ENCODE measurements at places on chromosomes 5 and 9.
A peak's percentile ranks its signal among the peaks of the same experiment; 100 is the strongest.

- DNase-seq: no peak
Observed at GRCh38 chr9:76101491-76101890, 211.0 kb downstream of the PCSK5 start.

DNA sequence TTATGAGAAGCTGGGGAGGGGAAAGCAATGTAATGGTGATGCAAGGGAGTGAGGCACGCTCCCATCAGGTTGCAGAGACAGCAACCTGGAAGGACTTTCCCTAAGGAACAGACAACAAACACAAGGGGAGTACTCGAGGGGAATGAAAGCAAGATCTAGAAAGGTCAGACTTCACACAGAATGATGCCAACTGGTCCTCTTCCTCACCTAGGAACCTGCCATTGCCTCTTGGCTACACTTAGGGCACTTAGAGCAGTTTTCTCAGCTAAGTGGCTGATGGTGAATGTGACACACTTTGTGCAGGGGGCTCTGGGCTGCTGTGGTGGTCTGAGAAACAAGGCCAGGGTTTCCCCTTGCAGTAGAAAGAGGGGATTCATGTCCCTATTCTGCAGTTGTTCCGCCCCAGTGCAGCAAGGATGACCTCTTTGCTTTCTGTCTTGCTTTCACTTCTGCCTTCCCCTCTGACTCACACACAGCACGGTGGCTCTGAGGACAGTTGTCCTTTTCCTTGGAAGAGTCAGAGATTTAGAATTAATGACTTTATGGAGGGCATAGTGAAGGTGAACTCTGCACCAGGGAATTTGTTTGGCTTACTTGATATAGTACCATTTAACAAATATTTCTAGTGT lies 394.0 kb upstream of the KLF4 start:
- DNase-seq: peak; percentile 57

- DNase-seq: no peak
Observed at GRCh38 chr5:84628918-84629317, 244.2 kb upstream of the EDIL3 start.

GRCh38 chr5:150613991-150614660 lies 26.3 kb upstream of the SYNPO start:
- no peak for DNase-seq

DNA sequence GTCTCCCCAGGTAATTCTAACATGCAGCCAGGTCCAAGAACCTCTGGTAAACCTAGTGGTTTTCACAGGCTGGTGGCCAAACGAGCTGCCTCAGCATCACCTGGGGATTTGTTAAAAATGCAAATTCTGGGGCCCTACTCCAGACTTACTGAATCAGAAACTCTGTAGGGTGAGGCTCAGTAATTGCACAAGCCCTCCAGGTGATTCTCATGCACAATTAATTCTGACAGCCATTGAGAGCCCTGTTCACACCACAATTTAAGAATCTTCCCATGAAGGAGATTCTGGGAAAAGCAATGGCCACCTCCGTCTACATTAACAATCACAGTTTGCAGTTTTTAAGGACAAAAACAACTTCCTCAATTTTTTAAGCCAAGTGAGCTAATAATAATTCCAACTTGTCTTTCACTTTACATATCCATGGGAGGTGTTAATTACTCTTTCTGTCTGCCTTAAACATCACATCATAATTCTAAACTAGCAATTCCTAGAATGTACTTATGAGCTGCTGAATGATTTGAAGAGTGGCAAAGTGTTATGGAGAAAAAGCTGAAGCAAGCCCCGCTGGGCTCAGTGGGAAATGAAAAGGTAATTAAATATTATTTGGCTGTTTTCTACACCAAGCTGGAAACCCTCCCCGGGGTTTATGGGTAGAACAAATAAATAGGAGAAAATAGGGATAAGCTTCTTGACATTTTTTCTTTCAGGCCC lies 70.0 kb downstream of the GLDC start:
- no peak for DNase-seq

DNA sequence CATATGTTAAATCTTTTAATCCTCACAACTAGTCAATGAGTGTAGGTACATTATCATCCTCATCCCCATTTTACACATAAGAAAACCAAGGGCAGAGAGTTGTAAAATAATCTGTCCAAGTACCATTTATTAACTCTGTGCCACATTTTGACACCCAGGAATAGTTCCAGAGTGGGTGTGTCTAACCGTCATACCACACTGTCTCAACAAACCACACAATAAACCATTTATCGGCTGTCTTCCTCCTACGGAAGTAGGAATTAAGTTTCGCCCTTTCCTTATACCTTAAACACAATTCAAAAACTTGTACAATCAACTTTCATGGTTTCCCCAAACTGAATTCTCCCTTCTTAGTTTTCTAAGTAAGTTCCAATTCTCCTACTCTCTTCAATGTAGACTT lies 11.4 kb downstream of the AP3B1 start:
- DNase-seq: no peak

GRCh38 chr5:17229313-17229712 lies 11.9 kb downstream of the BASP1 start:
- DNase-seq: no peak

GRCh38 chr5:78127875-78128274 lies 166.6 kb downstream of the AP3B1 start:
- DNase-seq: no peak

DNA sequence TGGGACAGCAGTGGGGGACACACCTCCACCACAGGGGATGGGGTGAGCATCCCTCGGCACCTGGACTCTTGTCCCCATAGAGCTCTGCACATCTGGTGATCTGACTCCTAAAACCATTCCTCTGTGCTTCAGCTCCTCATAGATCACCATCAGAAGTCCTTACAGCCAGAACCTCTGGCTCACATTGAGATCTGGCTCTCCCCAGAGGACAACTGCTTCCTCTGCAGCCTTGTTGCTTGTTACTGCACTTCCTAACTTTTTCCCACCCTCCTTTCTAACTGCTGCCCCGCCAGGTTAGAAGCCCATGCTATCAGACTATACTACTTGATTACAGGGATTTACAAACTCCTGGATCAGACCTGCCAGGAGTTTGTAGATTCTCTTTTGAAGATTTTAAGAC lies 64.5 kb downstream of the ARSB start:
- no peak for DNase-seq

DNA sequence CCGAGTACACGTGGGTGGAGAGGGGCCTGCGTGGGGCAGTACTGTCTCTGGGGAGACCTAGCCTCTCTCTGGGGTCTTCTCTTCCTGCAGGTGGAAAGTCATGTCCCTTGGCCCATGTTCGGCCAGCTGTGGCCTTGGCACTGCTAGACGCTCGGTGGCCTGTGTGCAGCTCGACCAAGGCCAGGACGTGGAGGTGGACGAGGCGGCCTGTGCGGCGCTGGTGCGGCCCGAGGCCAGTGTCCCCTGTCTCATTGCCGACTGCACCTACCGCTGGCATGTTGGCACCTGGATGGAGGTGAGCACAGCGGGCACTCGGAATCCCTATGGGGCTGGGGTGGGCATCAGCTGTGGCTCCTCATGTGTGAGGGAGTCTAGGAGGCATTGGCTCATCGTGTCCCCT lies 5.5 kb upstream of the CACFD1 start:
- DNase-seq: no peak

GRCh38 chr9:121048618-121049017 lies 1.5 kb downstream of the C5 start:
- DNase-seq: no peak

- no peak for DNase-seq
Observed at GRCh38 chr9:127926906-127927200, 3.7 kb downstream of the PIP5KL1 start.

GRCh38 chr9:127347831-127348776 lies 48.9 kb upstream of the SLC2A8 start:
- DNase-seq: peak; percentile 5

DNA sequence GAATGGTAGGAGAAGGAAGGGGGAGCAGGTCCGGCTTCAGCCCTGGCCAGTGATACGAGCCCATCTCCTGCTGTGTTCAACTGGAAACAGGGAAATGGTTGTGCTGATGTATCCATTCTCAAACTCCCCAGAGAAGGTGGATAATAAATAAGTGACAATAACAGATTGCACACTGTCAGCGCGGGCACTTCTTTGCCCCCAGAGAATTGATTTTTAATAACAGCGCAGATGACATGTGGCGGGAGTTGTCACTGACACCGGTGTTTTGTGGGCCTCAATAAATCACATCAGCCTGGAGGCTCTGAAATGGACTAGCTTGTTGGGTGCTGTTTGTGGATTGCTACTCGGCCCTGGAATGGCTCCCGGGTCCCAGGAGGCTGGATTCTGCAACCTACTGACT lies 141.4 kb upstream of the PANK3 start:
- DNase-seq: no peak

DNA sequence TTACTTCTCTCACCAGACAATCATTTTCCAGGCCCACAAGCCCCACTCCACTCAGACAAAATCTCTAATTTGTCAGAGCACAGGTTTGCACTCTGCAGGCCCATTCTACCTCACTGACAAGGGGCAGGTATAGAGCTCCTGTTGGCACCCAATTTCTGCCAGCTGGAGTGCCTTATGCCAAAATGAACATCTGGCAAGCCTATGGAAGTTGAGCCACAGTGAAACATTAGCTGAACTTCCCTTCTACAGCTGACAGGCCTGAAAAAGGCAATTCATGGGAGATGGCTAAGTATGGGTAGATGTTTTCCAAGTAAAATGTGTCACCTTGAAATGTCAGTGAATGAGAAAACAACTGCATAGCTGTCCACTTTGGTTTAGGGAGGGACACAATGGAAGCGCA lies 87.0 kb downstream of the SPOCK1 start:
- DNase-seq: no peak

DNA sequence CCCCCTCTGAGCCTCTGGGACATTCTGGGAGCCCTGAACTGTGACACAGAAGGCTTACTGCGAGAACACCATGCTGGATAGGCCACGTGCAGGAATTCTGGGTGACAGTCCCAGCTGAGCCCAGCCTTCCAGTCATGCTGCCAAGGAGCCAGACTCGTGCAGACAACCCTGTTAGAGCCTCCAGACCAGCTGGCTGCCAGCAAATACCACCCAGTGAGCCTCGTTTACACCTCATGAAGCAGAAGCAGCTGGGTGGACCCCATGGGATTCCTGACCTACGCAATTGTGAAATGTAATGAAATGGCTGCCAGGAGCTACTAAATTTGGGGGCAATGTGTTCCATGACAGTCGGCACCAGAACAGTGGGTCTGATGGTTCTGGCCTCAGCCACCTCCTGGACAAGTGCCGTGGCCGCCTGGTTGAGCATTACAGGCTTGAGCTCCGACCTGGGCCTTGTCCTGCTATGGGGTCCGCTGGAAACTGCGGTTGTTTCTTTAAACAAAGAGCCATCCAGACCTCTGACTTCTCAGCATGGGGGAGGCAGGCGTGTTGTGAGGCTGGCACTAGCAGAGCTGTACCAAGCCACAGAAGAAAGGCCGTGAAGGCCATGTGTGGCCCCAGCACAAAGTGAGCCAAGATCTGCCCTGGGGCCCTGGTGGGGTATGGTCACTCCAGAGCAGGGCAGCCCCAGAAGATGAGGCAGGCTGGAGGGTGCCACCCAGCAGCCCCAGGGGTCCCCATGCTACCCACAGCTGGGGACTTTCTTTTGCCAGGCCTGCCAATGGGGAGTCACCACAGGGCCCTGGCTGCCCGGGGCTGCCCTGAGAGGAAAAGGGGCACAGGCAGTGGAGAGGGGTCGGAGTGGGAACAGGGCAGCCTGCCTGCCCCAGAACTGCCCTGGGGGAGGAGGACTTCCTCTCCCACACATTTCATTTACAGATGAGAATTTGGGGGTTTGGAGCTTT lies 19.3 kb upstream of the RXRA start:
- DNase-seq: no peak

DNA sequence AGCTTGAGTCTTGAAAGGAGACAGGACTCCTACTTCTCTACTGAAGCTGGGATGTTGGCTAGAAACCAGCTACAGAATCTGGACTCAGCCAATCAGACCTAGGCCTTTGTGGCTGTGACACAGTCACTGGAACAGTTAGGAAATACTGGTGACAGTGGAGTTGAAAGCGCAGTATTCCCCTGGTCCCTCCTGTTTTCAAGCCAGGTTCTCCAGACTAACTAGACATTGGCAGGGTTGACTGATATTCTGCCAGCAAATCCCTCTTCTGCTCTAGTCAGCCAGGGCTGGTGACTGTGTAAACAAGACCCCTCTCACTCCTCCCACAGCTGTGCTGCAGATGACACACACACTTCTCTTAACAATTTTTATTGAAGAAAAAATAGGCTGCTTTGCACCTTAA lies 8.7 kb downstream of the SHROOM1 start:
- no peak for DNase-seq

- no peak for DNase-seq
Observed at GRCh38 chr9:86039991-86040860, 59.1 kb downstream of the GOLM1 start.

DNA sequence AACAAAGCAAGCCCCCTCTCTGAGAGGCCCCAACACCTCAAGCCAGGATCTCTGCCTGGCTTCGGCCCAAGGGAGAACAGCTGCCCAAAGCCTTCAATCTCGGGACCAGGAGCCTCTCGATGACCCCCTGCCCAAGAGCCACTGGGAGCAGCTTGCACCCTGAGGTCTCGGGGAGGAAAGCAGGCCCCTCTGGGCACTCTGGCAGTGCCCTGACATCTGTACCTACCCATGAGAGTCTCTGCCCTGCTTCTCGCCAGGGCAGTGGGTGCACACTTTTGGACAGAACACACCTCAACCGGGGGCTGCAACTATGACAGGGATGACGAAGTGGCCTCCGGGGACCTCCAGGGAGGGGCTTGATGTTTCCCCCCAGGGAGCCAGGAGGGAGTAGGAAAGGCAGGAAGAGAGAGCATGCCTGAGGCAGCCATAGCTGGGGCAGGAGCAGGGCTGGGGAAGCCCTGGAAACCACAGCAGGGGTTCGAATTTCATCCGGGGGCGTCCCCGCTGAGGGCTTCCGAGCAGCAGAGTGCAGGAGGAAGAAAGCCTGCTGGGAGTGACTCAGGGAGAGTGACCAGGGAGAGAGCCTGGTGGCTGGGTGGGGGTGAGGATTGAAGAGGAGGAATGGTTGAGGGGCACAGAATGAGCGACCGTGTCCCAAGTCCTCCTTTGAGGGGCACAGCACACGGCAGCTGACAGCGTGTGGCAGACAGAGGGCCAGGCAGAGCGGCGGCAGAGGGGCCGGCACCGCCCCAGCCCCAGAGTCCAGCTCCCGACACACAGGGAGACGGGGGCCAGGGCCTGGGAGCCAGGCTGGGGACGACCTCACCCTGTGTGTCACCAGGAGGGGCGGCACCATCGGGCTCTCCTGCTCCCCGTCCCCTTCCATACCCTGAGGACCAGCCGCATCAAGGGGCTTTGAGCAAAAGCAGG lies 1.8 kb downstream of the LPCAT1 start:
- peak; percentile 78 for DNase-seq

DNA sequence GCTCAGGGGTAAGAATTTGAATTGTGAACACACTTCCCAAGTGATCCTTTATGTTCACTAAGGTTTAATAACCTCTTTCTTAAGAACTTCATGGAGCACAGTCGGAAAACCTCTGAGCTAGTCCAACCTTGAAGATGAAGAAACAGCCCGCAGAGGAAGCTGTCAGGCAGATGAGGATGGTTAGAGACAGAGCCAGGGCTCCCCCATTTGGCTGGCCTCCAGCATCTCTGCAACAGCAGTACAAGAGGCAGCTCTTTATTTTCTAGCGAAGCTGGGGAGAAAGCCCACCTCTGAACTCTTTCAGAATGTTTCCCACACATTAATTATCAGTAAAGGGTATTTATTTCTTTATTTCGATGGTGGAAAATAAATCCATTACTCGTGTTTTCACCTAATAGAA lies 350.8 kb downstream of the DMRT2 start:
- DNase-seq: no peak

GRCh38 chr5:2001300-2001699 lies 118.6 kb upstream of the IRX4 start:
- DNase-seq: no peak

- DNase-seq: peak; percentile 67
Observed at GRCh38 chr5:31196309-31196708, 2.8 kb downstream of the CDH6 start.

GRCh38 chr5:2750758-2751464 lies 566 bp downstream of the IRX2 start:
- peak; percentile 39 for DNase-seq
